Bone marrow (tissue), 2 donors: ENCODE measurements at places on chromosomes 13 and 19.

DNA sequence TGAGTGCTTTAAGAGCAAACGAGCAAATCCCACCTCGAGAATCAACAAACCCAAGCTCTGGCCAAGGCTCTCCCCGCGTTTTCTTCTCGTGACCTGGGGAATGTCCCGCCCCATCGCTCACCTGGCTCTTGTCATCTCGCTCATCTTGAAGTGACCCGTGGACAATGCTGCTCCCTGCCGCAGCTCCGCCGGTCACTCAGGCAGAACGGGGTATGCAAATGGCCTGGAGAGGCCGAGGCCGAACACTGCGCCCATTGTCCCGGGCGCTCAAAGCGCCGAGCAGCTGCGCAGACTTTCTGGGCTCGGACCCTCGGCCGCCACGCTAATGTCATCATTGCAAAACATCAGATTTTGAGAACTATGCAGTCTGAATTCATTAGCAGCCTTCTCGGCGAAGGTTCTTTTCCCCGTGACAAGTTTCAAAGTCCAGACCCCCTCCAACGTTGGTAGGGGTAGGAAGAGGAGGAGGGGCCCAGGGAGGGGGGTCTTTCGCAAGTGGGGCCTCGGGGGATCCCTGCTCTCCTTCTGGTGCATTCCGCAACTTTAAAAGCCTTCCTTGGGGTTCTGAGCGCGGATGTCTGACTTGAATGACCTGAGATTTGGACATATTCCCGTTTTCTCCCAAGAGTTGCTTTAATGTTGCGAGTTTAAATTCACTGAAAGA, 39.7 kb downstream of the SOX1 start:
- no peak for DNase-seq

GRCh38 chr13:68667863-68668262, 1437.7 kb upstream of the PCDH9 start:
- DNase-seq, result no peak

DNA sequence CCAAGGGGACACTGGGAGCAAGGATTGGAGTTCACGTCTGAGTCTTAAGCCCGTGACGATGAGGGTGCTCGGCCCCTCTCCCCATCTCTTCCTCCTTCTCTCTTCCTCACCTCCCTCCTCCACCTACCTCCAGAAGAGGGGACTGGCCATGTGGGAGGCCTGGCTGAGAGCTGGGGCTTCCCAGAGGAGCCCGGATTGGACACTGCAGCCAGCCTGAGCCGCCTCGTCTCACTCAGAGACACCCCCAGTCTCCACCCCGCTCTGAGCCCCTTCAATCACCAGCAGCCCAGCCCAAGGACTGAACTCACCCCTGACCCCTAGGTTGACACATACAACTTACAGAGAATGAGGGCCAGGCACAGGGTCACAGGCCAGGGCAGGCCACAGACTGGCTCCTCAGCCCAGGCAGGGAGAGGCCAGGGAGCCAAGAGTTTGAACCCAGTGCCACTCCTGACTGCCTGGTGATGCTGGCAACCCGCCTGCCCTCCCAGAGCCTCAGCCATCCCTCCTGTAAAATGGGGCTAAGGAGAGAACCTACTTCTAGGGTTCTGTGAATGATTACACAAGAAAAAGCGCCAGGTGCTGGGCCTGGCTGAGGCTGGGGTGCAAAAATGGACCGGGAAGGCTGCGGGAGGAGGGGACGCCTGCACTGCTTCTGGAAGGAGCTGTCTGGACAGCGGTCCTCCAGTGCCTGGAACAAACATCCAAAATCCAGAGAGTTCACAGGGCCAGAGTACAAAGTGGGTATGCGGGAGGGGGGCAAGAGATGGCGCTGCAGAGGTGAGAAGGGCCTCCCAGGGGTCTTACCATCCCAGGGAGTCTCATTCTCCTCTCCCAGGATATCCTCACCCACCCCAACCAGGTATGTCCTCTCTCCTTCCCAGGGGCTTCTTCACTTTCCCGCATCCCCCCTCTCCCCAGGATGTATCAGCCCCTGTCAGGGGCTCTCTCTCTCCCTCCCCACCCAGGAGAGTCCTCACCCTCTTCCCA, 1.1 kb downstream of the CD79A start:
- no peak for DNase-seq

DNA sequence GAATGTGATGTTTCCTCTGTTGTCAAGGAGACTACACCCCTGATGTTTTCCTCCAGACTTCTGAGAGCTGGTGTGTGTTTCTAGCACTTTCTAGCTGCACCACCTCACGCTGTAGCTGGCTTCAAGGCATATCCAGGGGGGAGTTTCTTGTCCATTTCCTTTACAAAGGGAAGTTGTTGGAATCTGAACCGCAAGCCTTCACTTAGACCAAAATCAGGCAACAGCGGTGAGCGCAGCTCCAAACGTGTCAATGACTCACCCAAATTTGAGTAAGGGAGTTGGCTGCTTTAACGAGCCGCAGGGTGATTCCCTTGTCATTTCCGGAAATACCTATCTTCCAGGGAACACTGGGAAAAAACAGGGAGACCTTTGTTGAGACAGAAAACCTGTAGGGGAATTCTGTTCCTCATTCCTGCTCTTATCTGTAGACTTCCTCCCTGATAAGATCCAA, 2.5 kb downstream of the LDLR start:
- no peak for DNase-seq
